ENCODE measurements at places on chromosomes 3 and 15.

- no peak for DNase-seq
Measured at GRCh38 chr3:124463234-124463633, 267.0 kb upstream of the UMPS start.

DNA sequence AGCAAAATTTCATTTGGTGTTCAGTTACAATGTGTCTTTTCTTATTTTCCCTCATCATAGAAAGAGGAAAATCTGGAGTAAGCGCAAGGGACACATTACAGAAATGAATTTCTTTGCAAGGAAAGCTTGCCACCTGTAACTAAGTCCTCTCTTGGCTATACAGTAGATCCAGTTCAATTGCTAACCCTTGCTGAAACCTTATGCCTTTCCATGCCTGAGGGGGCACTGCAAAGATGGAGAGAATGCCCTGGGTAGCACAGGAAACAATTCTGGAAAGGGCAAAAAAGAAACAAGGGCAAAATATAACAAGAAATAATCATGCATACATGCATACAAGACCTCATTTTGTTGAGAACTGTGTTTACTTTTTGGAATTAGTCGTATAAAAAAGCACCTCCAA is 4.3 kb downstream of the CADM2 start:
- DNase-seq, result no peak

- no peak for DNase-seq
Measured at GRCh38 chr3:157336252-157337009, 100.2 kb upstream of the PTX3 start.

- no peak for DNase-seq
Measured at GRCh38 chr3:80556763-80557162, 789.0 kb upstream of the ROBO1 start.

GRCh38 chr3:17730318-17730967 is 12.0 kb downstream of the TBC1D5 start:
- no peak for DNase-seq

DNA sequence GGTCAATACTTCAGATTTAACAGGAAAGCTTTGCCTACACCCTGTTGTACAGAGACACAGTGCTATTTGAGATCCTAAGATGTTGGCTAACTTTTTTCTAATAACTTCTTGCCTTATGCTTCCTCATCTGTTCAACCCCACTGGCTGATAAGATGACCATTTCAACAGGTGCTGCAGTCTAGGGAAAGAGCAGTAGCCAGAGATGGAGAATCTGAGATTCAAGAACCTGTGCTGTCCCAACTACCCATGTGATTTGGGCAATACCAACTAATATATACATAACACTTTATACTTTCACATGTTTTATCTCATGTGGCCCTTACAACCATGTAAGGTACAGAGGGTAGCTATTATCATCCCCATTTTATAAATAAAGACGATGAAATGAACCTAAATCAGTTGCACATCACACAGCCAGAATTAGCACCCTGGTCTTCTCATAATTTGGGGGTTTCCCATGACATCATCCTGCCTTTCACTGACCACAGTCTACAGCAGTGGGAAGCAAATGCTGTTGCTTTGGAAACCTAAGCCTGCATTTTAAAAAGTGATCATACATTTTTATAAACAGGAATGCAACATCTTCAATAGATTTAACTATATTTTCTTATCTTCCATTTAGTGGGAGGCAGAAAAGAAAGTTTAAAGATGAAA is 9.7 kb downstream of the TTC23 start:
- no peak for DNase-seq
